ENCODE measurements at places on chromosomes 2 and 18. TPM values are rescaled to one million over a fixed set of nuclear protein-coding genes. Genes with fewer than 3 reads are reported as not detected.

ADCYAP1 gene
- not detected for total RNA-seq

DES gene
- under 0.01 TPM for total RNA-seq

SCN9A gene
- total RNA-seq: 0.11 TPM

CPLX4 gene
- total RNA-seq: not detected

MC5R gene
- not detected for total RNA-seq

IL18R1 gene
- total RNA-seq: 4.3 TPM

PAIP2B gene
- total RNA-seq: 0.98 TPM

DYNAP gene
- total RNA-seq: not detected

APLF gene
- total RNA-seq: 2.8 TPM

EPB41L3 gene
- 89.9 TPM for total RNA-seq

ZNF396 gene
- total RNA-seq: 2.0 TPM

SCN7A gene
- total RNA-seq: not detected

DQX1 gene
- 0.39 TPM for total RNA-seq

LYPD6B gene
- 9.4 TPM for total RNA-seq

XIRP2 gene
- total RNA-seq: not detected

GPR39 gene
- total RNA-seq: 34.2 TPM

IL1RL1 gene
- not detected for total RNA-seq

GREB1 gene
- under 0.01 TPM for total RNA-seq

SPRED2 gene
- total RNA-seq: 5.7 TPM

TEKT4 gene
- not detected for total RNA-seq

GAREM2 gene
- total RNA-seq: 12.9 TPM

EFR3B gene
- total RNA-seq: 0.39 TPM

GATA6 gene
- 0.11 TPM for total RNA-seq

C1QL2 gene
- total RNA-seq: not detected

TRAF3IP1 gene
- 3.9 TPM for total RNA-seq

AFF3 gene
- not detected for total RNA-seq

ANKRD29 gene
- 0.11 TPM for total RNA-seq

SERPINB3 gene
- total RNA-seq: not detected

HRH4 gene
- not detected for total RNA-seq

PIEZO2 gene
- under 0.01 TPM for total RNA-seq

EMILIN1 gene
- 5.2 TPM for total RNA-seq

KCNG2 gene
- total RNA-seq: not detected

IL36B gene
- total RNA-seq: not detected

BARD1 gene
- 22.4 TPM for total RNA-seq

IL1R1 gene
- 135 TPM for total RNA-seq

CCDC74A gene
- 5.2 TPM for total RNA-seq

LIMS2 gene
- total RNA-seq: 27.9 TPM

CCDC68 gene
- 0.43 TPM for total RNA-seq

SH2D6 gene
- total RNA-seq: under 0.01 TPM

RAB27B gene
- total RNA-seq: 9.8 TPM

CYP27C1 gene
- total RNA-seq: 3.1 TPM

MC4R gene
- total RNA-seq: not detected

DOK6 gene
- total RNA-seq: not detected

HTR2B gene
- under 0.01 TPM for total RNA-seq

TFCP2L1 gene
- total RNA-seq: under 0.01 TPM

MARCHF4 gene
- 0.39 TPM for total RNA-seq

FBXO41 gene
- total RNA-seq: 7.5 TPM

STEAP3 gene
- total RNA-seq: 5.2 TPM

DNAJC5G gene
- total RNA-seq: not detected

ALK gene
- under 0.01 TPM for total RNA-seq

TRIM54 gene
- not detected for total RNA-seq

ACTR3 gene
- total RNA-seq: 227 TPM

ASXL3 gene
- 0.11 TPM for total RNA-seq

DNAJC27 gene
- total RNA-seq: 3.4 TPM

All from placental epithelial cell (primary cell).